Activated T-cell treated with anti-CD3 and anti-CD28 coated beads for 24 hours (primary cell): ENCODE measurements at places on chromosomes 5 and 9.

GRCh38 chr9:92432350-92432749, 8.1 kb upstream of the OMD start:
- DNase-seq: no peak

- DNase-seq: no peak
Observed at GRCh38 chr5:135657536-135658305, 78.9 kb upstream of the CXCL14 start.

DNA sequence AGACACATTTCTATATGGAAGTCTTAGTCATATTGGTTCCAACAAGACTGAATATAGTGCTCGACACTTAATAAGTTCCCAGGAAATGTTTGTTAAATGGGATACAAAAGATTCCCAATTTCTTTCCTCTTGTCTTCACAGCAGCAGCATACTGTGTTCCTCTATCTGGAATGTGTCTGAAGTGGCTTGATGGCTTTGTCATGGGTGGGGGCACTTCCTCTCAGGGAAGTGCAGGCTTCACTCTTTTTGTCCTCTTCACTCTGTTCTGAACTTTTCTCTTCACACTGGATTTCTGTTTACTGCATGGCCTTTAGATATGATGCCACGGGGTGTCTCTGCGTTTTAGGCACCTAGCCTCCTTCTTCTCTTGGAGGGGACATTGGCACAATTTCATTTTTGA, 127.7 kb upstream of the C9orf72 start:
- DNase-seq: no peak

DNA sequence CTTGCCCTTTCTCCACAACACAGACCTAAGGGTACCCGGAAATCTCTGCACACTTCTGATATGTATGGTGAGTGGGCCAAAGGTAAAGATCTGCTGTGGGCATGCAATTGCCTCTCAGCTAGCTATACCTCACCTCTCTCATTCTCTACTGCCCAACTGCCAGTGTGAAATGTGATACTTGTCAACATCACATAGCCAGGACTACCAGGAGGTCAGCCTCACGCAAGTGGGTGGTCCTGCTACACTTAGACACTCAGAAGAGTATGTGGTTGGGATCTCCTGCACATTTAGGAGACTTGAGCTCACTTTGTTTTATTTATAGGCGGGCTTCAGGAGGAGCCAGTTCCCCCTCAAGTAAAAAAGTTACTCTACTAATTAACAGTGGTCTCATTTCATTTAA, 88.0 kb upstream of the MAN2A1 start:
- DNase-seq: no peak

- no peak for DNase-seq
Observed at GRCh38 chr9:127974001-127974768, 6.6 kb downstream of the EEIG1 start.

DNA sequence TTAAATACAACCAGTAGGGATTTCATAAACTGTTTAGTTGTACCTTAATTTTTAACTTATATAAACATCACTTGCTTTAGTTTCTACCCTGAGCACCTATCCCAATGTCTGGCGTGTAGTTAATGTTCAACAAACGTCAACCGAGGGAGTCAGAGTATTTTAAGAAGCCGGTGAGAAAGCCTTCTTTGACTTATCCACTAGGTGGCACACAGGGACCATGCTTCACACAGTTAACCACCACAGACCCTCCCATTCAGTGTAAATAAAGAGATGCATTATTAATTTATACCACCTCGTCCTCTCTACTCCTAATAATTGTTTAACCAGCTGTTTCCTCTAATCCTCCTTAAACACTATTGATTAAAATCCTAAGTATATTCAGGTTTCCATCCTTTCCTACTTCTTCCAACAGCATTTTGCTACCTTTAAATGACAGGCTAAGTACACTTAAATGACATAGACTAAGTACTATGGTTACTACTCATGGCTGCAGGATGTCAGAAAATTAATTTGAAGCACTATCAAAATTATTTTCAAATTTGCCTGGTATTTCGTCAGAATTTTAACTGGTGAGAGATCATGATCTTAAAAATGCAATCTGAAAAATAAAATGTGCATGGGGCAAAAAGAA, 2.3 kb downstream of the HAPLN1 start:
- no peak for DNase-seq

DNA sequence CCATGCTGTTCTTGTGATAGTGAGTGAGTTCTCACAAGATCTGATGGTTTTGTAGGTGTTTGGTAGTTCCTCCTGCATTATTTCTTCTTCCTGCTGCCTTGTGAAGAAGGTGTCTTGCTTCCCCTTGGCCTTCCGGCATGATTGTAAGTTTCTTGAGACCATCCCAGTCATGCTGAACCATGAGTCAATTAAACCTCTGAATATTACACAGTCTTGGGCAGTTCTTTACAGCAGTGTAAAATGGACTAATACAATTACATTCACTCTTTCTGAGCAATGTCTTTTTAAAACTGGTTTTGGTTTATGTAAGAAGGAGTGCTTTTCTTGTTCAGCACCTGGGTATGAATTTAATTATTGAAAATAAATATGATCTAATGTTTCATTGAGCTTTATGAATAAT, 50.7 kb upstream of the ARRDC3 start:
- DNase-seq: no peak

GRCh38 chr9:19298436-19299000, 68.0 kb downstream of the DENND4C start:
- no peak for DNase-seq

GRCh38 chr5:3143382-3143781, 391.9 kb upstream of the IRX2 start:
- no peak for DNase-seq

DNA sequence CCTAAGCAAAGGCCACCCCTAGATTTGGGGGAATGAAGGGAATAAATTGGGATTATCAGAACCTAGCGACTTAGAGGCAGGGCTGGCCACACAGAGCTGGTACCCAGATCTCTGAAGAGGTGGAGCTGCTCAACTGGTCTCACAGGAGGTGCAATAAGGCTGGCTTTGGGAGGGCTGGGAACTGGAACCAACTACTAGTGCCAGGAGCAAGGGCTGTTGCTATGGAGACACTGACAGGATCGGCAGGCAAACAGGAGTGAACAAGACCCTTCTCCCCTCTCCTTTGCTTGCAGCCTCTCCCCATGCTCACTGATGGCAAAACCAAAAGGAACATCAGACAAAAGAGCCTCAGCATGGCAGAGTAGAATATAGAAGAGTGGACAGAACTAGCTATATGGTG, 17.0 kb upstream of the WHRN start:
- no peak for DNase-seq

- DNase-seq: no peak
Observed at GRCh38 chr9:129491487-129491855, 129.4 kb downstream of the C9orf50 start.

DNA sequence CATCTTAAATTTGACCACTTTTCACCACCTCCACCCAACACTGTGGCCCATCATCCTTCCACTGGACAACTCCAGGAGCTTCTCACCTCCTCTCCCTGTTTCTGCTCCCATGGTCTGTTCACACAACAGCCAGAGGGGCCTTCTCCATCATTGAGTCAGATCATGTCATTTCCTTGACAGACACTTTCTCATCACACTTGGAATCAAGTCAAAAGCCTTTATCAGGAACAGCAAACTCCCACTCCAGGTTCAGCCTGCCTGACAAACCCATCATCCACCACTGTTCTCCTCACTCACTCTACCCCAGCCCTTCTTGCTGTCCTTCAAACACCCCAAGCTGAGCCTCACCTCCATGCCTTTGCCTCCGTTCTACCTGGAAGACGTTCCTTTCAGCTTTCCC, 78.4 kb upstream of the ADRA1B start:
- DNase-seq: no peak

DNA sequence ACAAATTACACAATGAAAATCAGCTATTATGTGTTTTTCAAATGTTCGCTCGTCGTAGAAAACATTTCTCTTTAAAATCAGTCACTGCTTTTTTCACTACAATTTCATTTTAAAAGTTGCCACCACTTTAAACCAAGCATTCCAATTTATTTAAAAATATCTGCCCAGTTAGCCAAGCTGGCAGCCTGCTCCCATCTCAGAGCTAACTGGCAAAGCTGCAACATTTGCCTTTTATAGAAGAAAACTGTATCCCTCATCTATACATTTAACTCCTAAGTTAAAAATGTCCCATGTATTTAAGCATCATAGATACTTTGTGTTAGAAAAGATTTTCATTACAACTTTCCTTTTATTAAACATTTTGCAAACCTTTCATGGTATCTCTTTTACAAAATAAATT, 294.9 kb upstream of the ADAMTS16 start:
- no peak for DNase-seq

DNA sequence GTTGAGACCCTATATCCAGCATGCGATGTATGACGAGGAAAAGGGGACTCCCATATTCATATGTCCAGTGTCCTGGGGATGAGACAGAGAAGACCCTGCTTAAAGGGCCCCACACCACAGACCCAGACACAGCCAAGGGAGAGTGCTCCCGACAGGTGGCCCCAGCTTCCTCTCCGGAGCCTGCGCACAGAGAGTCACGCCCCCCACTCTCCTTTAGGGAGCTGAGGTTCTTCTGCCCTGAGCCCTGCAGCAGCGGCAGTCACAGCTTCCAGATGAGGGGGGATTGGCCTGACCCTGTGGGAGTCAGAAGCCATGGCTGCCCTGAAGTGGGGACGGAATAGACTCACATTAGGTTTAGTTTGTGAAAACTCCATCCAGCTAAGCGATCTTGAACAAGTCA, 17.1 kb downstream of the BTNL3 start:
- no peak for DNase-seq

- no peak for DNase-seq
Observed at GRCh38 chr5:84298628-84299027, 86.1 kb downstream of the EDIL3 start.

DNA sequence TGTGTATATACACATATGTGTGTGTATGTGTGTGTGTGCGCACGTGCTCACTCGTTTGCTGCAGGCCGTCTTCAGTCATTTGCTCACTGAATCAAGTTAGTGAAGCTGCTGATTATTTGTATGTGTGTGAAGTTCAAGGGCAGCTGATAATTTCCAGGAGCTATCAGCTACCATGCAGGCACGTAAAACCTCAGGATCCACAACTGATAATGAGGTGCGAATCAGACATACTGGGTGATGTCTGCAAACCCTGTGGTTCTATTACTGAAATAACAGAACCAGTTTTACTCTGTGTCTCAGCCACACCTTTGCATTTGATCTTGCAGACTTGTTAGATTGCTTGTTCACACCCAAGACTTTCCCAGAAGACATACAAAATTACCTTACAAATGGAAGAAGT, 257.6 kb downstream of the TAF11L14 start:
- no peak for DNase-seq

DNA sequence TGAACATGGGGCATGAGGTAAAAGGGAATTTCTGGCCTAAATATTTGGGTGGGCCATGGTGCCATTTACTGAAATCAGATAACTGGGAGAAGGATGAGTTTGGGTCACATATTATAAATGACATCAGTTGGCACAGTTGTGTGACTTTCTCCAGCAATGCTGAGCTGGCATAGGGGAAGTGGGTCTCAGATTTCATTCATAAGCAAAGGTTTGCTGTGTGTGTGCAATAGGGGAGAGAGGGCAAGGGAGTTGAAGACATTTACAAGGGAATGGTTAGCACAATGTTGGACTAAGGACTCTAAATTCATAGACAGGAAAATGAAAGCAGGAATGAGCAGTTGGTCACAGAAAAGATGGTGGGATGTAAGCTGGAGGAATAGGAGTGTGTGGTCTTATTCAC, 47.8 kb upstream of the KLF9 start:
- no peak for DNase-seq

DNA sequence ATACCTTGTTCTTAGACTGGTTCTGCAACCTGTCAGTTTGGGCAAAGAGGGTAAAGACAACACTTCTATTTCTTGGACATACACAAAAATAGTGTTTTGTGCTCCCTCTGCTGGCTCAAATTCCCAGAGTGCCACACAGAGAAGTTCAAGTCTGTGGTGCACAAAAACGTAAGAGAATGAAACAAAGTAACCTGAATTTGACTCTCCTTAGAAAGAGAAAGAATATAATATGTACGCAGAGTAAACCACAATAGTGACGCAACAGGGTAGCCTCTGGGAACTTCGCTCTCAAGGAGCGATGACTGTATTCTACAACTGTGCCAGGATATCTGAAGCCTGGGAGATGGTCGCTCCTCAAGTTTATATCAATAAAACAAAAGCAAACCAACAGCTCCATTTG, 18.5 kb downstream of the DDX31 start:
- DNase-seq: no peak

- DNase-seq: no peak
Observed at GRCh38 chr5:132134384-132134783, 60.8 kb downstream of the CSF2 start.

DNA sequence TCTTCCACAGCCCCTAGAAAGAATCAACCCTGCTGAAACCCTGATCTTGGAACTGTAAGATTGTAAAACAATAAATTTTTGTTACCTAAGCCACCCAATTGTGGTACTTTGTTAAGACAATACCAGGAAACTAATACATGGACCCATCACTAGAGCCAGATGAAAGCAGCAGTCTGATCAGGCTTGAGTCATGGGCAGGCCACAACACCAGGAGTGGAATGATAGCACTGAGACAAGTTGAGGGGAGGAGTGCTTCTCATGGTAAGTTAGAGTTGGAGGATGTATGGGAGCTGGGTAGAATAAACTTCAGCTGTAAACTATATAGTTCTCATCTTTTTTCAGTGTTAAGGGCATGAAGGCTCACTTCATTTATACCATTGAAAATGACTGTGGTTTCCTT, 164.4 kb upstream of the OR13F1 start:
- no peak for DNase-seq

GRCh38 chr9:121331992-121332685, 37.9 kb downstream of the STOM start:
- DNase-seq: no peak

- DNase-seq: no peak
Observed at GRCh38 chr5:105695941-105696340, 1974.8 kb downstream of the EFNA5 start.

- no peak for DNase-seq
Observed at GRCh38 chr5:62317810-62318209, 11.8 kb downstream of the KIF2A start.

GRCh38 chr5:83726912-83727311, 6.3 kb upstream of the HAPLN1 start:
- no peak for DNase-seq

- no peak for DNase-seq
Observed at GRCh38 chr5:60997721-60998120, 52.7 kb downstream of the NDUFAF2 start.

- no peak for DNase-seq
Observed at GRCh38 chr9:18672706-18673105, 198.8 kb downstream of the ADAMTSL1 start.

DNA sequence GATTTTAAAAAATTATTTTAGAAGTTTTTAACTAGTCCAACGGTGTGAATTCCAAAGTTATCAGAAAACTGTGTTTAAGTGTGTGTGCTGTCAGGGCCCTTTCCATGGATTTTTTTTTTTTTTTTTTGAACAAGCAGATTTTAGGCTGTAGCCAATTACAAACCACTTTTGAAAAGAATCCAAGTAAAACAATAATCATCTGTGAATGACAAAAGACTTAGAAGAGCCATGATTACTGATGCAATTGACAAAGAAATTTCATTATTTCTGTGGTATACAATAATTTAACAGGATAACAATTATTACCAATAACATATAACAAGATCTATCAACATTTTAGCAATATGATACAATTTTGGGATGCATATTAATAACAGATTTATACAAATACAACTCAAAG, 16.2 kb upstream of the PAIP1 start:
- no peak for DNase-seq
